ENCODE measurements at places on chromosomes 1 and 21. TPM values are rescaled to one million over a fixed set of nuclear protein-coding genes. Genes with fewer than 3 reads are reported as not detected.

The ARMH1 gene
- total RNA-seq = not detected

DNA sequence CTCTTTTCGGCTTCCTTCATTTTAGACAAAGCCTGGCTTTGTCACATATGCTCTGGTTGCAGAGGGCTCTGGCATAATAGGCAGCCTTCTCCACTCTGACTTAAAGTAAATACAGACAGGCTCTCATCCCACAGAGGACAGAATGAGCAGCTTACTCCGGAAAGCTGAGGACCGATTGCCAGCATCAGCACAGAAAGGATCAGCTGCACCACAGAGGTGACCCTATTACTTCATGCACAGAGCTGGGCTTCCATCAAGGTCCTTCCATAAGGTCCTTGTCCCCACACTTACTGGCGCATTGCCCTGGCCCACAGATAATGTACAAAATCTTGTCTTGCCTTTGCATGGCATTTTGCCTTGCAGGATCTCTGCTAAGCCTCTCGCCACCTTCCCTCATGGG, 67.6 kb downstream of the SEC16B start:
- DNase-seq = no peak

GRCh38 chr1:25772692-25773245, 27.2 kb upstream of the SELENON start:
- DNase-seq = no peak

The LCE1E gene
- total RNA-seq = not detected

- DNase-seq = no peak
Observed at GRCh38 chr1:46362158-46362557, 21.6 kb downstream of the NSUN4 start.

The VWA5B1 gene
- total RNA-seq = not detected

GRCh38 chr1:233916706-233917105, 12.2 kb downstream of the SLC35F3 start:
- no peak for DNase-seq

DNA sequence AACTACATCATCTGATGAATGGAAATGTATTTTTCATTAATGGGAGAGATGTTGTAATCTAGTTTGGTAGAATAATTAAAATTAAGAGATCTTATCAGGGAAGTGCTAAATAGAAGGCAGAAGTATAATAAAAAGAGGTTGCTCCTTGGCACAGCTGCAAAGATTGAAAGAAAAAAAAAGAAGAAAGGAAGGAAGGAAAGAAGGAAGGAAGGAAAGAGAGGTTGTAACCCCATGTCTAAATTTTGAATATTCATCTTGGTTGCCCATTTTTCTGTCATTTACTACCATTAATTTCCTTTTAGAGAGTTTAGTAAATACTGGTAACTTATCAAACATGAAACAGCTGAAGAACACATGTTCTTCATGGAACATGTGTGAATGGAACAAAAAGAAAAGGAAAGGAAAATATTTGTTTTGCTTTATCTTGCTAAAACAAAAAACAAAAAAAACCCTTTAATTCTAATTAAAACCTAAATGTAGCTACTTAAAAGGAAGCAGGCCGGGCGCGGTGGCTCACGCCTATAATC, 10.5 kb upstream of the MDM4 start:
- DNase-seq = no peak

Measured in glomerular endothelial cell (primary cell).